ENCODE measurements at places on chromosomes 1 and 21.

GRCh38 chr1:29835406-29835805 lies 599.1 kb downstream of the PTPRU start:
- no peak for DNase-seq

DNA sequence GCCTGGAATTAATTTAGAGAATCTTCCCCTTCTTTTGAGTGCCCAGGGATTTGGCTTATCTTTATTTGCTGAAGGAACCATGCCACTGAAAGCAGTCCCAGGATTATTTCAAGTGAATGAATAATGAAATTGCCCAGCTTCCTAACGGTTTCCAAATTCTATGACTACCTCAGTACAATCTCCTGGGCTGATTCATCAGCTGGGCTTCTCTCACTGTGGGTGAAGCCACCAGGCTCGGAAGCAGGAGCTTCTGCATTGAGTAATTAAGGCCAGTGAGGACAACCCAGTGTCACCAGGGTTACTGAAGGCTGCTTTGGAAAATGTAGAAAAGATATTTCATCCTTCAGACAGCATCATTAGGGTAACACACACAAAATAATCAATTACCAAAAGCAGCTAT lies 169.8 kb downstream of the DAB1 start:
- DNase-seq: no peak

DNA sequence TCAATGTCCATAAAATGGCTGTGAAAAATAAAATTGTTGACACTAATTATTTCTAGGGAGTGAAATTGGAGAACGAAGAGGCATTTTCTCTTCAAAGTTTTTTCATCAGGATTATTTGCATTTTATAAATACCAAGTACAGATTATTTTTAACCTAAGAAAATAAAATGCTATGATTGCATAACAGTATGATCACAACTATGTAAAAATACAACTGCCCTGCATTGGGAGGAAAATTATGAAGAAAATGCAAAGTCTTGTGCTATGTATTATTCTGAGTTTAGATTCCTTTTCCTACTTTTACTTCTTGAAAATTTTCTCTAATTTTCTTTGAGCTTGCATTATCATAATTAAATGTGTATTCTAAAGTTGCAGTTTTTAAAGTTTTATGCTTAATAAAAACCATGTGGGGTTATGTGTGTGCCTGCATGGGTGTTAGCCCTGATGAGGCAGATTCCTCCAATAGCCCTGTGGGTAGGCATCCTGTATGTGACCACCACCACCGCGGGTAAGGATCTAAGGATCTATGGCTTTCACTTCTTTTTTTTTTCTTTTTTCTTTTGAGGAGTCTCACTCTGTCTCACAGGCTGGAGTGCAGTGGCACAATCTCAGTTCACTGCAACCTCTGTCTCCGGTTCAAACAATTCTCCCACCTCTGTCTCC lies 24.7 kb downstream of the STX6 start:
- DNase-seq: no peak

DNA sequence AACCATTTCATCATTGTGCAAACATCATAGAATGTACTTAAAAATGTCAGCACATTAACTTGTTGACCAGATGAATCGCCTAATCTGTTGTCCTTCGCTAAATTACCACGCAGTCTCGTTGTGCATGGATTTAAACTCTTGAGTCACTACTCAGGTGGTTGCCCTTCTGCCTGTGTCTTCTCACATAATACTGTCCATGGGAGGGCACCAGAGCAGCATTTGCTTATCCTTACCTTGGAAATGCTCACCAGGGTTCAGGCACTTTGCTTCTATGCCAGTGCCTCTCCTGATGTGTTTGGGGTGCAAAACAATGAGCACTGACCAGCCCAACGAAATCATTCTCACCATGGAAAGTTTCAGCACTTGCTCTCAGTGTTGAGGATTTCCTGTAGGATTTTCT lies 559.9 kb downstream of the RWDD3 start:
- no peak for DNase-seq

- DNase-seq: no peak
These were observed 23.5 kb upstream of the LRRN2 start for GRCh38 chr1:204709021-204709420.

DNA sequence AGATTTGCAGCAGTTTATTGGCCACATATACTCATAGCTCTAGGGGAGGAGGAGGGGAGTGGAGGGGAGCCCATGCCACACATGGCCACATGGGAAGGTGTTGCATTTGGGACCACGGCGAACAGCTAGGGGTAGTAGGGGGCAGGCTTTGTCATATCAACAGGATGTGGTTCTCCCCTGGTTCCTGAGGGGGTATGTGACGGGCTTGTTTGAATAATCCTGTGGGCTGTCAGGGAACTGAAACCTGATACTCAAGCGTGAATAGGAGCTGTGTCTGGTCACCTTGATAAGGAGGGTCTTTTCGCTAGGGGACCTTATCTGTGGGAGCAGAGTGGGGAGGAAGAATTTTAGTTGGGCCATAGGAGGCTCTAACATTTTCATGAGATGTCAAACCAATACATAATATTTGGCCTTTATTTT lies 264.7 kb downstream of the CTH start:
- no peak for DNase-seq

GRCh38 chr1:180881806-180882509 lies 30.7 kb upstream of the KIAA1614 start:
- no peak for DNase-seq

GRCh38 chr1:40980453-40981121 lies 1.1 kb downstream of the CTPS1 start:
- peak; percentile 64 for DNase-seq

DNA sequence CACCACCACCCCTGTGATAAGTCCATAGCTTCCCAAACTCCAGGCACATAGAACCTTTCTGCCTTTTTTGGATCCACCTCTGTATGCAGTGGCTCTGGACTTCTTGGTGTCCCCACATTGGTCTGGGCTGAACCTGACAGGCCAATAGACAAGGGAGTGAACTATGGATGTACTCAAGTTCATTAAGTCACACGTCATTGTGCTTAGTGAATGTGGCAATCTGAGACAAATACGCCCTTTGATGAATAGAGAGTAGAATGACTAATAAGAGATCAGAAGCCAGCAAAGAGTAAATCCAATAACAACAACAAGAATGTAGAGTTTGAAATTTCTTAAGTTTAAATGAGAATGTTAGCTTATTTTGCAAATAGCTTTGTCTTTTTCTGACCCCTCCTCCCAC lies 114.8 kb downstream of the ST6GALNAC3 start:
- DNase-seq: no peak

DNA sequence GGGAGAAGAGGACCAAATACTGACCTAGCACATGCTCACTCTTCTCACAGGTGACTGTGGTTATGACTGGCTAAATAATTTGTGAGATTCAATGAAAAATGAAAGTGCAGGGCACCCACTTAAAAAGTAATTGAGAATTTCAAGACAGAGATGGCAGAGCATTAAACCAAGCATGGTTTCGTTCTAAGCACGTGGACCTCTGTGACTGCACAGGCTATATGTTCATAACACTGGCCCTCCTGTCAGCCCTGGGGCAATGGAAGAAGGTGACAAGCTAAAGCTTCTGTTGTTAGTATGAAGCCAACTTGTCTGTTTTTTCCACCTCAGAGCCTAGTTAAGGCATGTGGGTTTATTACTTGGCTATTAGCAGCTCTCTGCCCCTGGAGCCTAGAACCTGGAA lies 130.9 kb downstream of the FASLG start:
- no peak for DNase-seq

GRCh38 chr1:111015222-111015621 lies 51.5 kb upstream of the LRIF1 start:
- no peak for DNase-seq

- no peak for DNase-seq
These were observed 172.7 kb downstream of the PATJ start for GRCh38 chr1:61914823-61915482.

DNA sequence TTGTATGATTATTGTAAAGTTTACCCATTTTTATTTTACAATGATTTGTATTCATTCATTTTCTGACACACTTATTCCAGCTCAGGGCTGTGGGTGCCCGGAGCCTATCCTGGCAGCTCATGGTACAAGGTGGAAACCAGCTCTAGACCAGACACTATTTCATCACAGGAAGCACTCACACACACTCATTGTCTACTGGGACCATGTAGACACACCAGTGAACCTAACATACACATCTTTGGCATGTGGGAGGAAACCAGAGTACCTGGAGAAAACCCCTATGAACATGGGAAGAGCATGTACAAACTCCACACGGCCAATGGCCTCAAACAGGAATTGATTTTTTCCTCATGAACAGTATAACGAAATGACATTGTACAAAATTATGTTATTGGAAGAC lies 2.4 kb downstream of the DTL start:
- DNase-seq: no peak

DNA sequence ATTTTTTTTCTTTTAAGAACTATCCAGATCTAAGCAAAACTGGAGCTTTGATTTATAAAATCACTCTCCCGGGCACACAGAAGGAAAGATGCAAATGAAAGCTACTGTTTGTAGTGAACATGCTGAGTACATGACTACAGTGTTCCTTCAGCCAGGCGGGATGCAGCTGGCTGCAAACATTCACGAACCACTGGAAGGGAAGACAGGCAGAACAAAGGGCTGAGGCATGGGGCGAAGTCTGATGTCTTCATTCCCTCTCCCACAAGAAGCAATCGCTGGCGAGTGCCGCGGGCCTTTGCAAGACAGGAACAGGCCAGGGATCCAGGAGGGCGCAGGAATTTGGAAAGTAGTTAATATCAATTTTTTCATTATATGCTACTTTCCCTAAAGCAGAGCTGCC lies 257.9 kb upstream of the AJAP1 start:
- DNase-seq: no peak

DNA sequence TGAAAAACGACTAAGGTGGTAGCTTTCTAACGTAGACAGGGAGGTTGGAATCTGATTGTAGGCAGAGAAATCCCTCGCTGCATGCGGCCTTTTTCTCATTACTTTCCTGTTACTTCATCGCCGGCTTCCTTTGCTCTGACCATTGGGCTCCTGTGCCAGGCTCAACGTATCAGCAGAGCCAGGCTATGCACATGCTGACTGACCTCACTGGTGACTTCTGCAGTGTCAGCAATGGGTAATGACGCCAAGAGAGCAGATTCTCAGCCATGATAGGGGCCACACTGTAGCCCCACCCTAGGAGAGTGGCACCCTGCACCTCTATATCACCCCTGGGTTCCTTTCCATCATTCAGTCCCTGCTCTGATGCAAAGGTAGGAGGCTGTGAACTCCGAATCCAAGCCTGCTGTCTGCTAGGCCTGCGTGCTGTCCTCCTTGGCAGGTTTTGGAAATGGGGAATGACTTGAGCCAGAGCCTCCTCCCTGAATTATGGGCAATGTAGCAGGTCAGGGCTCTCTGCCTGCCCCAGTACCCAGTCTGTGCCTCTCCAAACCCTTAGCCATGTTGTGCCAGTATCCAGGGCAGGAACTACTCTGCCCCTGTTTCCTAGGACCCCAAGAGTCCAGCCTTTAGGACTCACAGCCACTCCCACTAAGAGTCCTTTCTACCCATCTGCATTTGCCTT lies 11.4 kb downstream of the PPFIA4 start:
- peak; percentile 15 for DNase-seq

- DNase-seq: no peak
These were observed 4.0 kb upstream of the GBP5 start for GRCh38 chr1:89276690-89277089.

DNA sequence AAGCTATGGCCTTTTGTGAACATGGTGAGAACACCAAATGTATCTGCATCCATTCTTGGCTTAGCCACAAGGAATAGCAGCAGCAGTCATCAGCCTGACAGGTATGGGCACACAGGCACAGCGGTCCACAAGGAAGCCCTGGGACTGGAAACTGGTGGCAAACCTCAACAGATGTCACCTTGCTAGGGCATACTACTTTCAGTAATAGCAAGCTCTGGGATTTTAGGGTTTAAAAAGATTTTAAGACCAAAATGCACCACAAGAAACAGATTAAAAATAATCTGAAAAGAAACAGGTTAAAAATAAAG lies 9.7 kb upstream of the CADM3 start:
- DNase-seq: no peak

DNA sequence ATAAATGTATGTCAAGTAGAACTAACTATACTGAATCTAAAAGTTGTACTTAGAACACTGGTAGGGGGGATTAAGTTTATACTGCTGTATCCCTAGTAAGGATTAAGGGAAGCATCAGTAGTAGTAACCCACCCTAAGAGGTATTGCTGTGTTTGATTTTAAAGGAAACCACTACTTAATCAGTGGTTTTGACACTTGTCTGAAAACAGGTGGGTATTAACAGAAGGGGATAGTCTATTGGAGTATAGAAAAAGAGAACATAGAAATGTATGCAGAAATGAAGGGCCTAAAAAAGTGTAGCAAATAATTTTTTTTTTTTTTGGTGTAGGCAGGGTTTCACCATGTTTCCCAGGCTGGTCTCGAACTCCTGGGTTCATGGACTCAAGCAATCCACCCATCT lies 2.2 kb downstream of the MIGA1 start:
- DNase-seq: no peak

GRCh38 chr1:31447210-31447609 lies 34.2 kb downstream of the SERINC2 start:
- no peak for DNase-seq

DNA sequence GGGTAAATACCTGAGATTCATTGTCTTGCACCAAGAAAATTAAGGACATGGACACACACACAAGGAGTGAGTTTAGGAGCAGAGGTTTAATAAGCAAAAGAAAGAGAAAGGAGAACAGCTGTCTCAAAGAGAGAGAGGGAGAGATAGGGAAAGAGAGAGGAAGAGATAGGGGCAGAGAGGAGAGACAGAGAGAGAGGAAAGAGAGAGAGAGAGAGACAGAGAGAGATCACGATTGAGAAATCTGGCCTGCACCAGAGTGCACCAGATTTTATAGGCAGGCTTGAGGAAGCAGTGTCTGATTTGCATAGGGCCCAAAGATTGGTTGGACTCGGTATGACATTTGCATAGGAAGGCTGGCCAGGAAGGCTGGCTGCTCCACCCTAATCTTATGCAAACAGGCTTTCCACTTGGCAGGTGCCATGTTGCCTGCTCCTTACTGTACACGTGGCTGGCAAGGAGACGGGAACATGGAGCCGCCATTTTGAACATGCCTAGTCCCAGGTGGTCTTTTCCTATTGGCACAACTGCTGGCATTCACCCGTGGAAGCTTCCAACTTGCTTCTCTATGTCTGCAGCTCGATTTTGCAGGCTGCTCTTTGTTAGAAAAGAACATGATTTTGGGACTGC lies 419.9 kb downstream of the ZP4 start:
- no peak for DNase-seq

- DNase-seq: no peak
These were observed 62.1 kb upstream of the ZNF326 start for GRCh38 chr1:89932598-89933364.

GRCh38 chr1:159936273-159936904 lies 9.0 kb downstream of the IGSF9 start:
- peak; percentile 87 for DNase-seq

- DNase-seq: no peak
These were observed 618 bp downstream of the SH3BGR start for GRCh38 chr21:39452207-39452969.

- no peak for DNase-seq
These were observed 217.1 kb downstream of the NFIA start for GRCh38 chr1:61299463-61299862.

- no peak for DNase-seq
These were observed 69.0 kb downstream of the CD46 start for GRCh38 chr1:207820568-207821463.

Measured in sciatic nerve (tissue), 2 donors.